Muscle of arm (tissue), 14 donors: ENCODE measurements at places on chromosomes 2 and 18.

DNA sequence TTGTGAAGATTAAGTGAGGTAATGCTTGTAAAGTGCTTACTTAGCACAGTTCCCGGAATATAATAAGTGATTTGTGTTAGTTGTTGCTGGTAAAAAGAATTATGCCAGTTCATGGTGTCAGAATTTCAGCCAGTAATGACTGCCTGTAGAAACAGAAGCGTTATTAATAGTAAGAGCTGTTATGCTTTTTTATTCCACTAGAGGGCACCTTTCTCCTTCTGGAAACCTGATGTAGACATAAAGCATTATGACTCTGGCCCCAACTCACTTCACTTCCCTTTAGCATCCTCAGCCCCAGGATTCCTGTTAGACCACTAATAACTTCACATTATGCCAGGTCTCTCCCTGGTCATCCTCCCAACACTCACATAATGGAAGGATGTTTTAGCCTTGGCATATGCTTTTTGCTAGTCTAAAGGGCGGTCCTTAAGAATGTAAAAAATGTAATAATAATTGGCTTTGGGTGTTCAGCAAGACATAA lies 34.9 kb downstream of the C18orf54 start:
- DNase-seq = peak; percentile 53

DNA sequence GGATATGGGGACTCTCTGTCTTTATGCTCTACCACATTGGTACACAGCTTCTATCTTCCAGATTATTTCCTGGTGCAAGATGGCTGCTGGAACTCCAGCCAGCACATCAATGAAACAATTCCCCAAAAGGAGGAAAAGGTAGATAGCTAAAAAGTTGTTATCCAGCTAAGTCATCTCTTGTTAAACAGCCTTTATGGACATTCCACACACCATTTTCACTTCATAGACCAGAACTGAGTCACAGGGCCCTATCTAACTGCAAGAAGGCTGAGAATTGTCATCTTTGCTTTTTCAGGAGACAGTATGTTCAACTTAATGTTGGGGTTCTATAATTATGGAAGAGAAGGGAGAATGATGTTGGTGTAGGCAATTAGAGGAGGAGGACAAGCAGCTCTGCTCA lies 133.3 kb upstream of the NOSTRIN start:
- DNase-seq = no peak

DNA sequence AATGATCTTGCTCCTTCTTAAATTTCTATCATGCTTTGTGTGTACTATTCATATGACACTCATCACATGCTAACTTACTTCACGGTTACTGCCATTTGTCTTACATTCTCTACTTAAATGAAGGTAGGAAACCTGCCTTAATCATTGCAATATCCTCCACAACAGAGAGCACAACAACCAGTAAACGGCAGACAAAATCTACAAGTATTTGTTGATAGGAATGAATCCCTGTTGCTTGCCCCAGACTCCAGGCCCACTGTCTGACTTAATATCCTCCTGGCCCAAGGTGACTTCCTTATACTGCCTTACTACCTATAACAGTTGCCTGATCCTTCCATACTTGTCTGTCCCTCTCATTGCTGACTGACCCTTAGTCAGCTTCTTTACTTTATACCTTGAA lies 3.5 kb downstream of the PPP3R1 start:
- DNase-seq = no peak

GRCh38 chr18:14747513-14748474 lies at the start of gene ANKRD30B:
Gene ANKRD30B (plus strand): TSS chr18:14748172. CDS start chr18:14748420, 248 bp downstream.
- DNase-seq = no peak

GRCh38 chr2:152462120-152462519 lies 127.1 kb downstream of the FMNL2 start:
- DNase-seq = no peak

DNA sequence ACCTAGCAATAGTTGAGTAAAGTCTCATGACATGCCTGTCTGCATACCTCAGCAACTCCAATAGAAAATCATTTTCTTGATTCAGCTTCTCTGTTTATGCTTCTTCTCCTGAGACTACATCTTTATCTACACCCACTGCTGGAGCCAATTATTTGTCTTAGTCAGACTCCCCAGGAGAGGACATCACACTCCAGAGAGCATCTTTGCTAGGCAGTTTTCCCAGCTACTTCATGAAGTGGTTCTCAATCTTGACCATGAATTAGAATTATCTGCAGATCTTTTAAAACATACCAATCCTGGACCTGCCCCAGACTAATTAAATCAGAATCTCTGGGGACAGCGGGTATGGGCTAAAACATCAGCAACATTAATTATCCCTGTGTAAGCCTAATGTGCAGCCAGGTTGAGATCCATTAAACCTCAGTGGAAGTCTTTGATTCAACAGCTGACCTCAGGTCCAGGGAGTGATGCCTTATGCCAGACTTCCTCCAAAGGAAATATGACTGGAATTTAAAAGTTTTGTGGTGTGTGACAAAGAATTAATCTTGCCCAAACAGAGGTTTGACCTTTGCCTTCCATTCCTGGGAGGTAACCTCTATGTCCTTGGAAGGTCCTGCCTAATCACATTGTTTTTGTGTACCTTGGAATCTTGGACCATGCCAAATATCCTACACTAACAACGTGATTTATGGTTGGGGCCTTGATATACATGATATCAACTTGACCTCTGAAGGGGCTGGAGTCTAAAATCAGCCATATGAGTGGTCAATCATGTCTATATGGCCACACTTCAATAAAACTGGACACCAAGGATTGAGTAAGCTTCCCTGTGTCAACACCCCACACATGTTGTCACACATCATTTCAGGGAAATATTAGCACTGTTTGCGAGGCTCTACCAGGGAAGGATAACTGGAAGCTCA lies 99.3 kb upstream of the DNAJC10 start:
- DNase-seq = no peak

GRCh38 chr18:31098878-31099277 lies 3.3 kb downstream of the DSC2 start:
- DNase-seq = no peak
